ENCODE measurements at places on chromosomes 2 and 18. TPM values are rescaled to one million over a fixed set of nuclear protein-coding genes. Genes with fewer than 3 reads are reported as not detected.

GRCh38 chr2:109382226-109382895 lies 231.4 kb downstream of the SEPTIN10 start:
- DNase-seq = no peak

DNA sequence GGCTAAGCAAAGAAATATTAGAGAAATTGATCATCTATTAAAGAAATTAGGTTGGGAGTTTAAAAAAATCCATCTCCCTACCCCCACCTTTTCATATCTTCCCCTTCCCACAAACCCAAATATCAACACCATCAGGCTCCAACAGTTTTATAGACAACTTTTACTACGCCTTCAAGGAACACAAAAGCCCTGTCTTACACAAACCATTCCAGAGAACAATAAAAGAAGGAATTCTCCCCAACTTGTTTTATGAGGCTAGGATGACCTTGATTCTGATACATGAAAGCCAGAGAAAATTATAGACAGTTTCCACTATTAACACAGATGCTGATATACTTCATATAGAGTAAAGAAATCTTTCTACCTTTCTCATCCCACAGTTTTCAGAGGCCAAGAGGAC lies 211.6 kb downstream of the OSR1 start:
- DNase-seq = no peak

GRCh38 chr2:53785366-53785765 lies 1.4 kb downstream of the ASB3 start:
- DNase-seq = no peak

DNA sequence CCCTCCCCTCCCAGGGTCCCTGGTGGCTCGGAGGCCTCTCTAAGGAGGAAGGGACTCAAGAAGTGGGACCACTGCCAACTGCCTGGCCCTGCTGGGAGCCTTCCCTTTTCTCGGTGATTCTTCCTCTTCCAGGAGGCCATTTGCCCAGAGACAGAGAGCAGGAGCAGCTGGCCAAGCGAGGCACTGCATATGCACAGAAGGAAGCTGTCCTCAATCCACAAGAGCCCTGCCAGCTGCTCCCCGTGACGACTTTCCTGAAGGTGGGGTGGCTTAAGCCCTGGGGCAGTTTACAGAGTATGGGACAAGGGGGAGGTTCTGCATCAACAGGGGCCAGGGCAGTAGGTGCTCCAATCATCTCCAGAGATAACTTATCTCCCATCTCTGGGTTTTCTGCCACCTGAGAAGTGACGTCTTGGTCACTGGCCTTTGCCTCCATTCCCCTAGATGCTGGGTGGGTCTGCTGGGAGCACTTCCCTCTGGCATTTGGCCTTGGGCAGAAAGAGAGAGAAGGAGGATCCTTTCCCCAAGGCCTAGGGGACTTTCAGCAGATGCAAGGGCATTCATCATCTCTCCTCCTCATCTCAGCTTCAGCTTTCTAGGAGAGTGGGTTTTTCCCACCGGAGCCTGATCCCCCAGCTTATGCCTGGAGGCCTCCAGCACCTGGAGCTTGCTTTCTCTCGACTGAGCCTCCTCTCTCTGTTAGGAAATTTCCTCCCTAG lies 28.5 kb downstream of the CIB4 start:
- DNase-seq = no peak

GRCh38 chr2:56047136-56047535 lies 123.6 kb upstream of the EFEMP1 start:
- DNase-seq = no peak

GRCh38 chr2:141331127-141331526 lies 799.7 kb downstream of the LRP1B start:
- DNase-seq = no peak

DNA sequence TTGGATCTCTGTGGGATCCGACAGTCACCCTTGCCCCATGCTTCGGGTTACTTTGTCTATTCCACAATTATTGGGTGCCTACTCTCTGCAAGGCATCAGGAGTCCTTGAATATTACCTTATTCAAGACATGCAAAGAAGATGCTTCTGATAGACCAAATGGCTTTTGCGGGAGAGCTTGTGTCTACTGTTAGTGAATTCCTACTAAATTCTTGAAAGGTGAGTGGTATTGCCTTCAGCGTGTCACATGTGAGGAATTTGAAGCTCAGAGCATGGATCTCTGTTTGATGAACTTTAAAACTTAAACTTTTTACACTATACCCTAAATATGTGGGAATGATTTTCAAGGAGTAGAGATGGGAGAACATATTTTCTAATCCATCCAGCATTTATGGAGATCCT lies 184.4 kb downstream of the LTBP1 start:
- DNase-seq = no peak

DNA sequence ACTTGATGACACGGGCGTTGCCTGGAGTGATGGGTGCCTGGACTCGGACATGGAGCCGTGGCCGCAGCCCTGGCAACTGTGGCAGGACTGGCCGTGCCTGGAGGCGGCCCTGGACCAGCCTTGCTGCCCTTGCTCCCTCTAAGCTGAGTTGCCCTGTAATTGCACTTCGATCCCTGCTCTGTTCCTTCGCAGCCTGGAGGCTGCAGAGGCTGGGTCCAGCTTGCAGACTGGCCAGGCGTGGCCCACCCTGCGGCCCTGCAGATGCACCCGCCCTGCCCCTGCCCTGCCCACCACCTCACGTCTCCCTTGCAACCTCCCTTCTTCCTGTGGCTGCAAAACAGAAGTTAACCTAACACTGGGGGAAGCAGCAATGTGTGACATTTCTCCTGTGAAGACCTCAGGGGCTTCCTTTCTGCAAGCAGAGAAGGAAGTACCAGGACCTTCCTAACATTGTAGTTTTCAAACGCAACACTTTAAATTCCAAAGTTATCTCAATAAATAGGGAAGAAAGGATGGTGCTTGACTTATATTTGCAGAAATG lies 174.6 kb upstream of the TPO start:
- no peak for DNase-seq

DNA sequence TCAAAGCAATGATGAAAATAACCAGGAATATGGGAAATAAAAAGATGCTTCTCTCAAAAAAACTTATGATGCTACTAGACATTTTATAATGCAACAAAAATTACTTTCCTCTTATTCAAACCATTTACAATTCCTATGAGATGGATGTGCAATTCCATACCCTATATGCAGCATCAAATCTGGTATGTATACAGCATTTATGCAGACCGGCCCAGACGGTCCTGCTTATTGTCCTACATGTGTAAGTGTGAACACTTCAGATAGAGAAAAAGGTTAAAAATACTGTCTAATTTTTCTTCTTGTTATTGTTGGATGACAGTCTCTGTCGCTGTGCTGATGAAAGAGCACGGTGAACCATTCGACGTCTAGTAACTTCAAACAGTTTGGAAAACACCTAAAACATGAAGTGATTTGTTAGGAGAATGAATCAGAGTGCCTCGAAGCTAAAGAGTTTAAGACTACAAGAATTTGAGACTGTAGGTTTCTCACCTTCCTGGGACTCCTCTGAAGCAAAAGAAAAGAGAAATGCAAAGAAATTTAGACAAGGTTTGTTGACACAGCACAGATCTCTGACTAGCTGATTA lies 80.8 kb downstream of the ATL2 start:
- DNase-seq = no peak

- DNase-seq = no peak
Observed at GRCh38 chr2:197515315-197515738, 539 bp upstream of the MOB4 start.

DNA sequence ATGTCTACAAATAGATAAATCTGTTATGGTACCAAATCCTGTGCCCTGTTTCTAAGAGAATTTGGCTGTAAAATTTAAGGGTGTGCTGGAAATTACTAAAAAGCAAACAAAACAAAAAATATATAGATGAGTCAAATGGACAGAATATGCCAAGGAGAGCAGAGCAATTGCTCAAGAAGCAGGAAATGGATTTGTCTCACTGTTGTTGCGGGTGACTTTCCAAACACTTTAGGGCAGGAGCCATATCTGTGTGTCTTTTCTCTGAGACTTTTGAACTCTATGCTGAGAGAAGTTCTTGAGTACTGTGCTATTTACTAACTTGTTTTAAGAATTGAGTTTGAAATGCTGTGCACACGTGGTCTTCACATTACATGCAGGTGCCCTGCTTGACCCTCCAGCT lies 221.7 kb downstream of the PHLPP1 start:
- DNase-seq = no peak

- no peak for DNase-seq
Observed at GRCh38 chr2:206408323-206409320, 34.7 kb upstream of the ADAM23 start.

GRCh38 chr2:202375033-202375608 lies 1.0 kb upstream of the BMPR2 start:
- no peak for DNase-seq

DNA sequence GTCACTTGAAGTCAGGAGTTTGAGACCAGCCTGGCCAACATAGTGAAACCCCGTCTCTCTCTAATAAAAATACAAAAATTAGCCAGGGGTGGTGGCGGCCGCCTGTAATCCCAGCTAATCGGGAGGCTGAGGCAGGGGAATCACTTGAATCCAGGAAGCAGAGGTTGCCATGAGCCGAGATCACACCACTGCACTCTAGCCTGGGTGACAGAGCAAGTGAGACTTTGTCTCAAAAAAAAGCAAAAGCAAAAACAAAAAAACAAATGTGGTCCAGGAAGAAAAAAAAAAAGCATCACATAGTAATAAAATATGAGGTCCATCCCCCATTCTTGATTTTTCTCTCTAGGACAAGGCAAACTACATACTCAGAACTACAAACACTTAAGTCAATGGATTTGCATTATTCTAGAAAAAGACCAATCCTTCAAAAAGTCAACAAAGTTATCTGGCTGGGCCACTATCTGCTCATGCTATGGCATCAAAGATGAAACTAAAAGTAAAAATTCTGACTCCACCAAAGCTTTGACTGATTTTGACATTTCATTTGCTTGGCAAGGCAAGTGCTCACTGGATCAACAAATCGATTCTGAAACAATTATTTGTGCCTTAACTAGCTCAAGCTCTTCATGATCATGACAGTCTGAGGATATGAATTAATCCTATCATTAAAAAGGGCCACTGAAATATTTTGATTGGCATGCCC lies 28.4 kb downstream of the MEX3C start:
- no peak for DNase-seq

The C2orf92 gene
- total RNA-seq = 13.7 TPM

The SCN3A gene
- total RNA-seq = 91.1 TPM

The MZT2B gene
- total RNA-seq = 58.7 TPM
